ENCODE measurements at places on chromosomes 7 and 10.

GRCh38 chr10:61903928-61904344, 2.4 kb downstream of the ARID5B start:
- no peak for DNase-seq

- no peak for DNase-seq
Measured at GRCh38 chr7:538764-539685, 19.4 kb upstream of the PDGFA start.

- no peak for DNase-seq
Measured at GRCh38 chr10:80760914-80761371, 223.2 kb downstream of the SH2D4B start.

DNA sequence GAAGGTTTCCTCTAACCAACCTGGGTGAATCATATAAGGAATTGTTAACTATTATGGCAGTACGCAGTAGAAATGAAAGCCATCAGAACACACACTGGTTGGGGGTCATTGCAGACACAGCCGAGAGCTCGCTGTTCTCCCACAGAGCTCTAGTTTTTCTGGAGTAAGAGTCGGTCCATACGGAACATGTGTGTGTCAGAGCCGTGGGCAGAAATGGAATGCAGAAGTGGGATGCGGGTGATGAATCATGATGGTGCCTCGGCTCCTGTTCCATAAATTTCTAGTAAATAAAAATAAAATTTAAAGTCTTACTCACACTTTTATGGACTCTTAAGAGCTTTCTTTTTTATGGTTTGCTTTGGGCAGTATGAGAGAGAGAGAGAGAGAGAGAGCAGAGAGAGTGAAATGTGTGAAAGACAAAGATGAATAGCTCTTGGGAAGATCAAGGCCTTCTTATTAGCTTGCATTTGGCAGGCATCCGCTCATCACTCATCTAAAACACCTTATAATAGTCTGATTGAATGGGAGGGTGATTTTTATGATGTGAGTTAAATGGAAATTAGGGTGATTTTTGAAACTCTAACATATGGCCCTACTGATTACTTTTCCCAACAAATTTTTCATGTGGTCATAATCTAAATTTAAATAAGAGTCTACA, 98.8 kb upstream of the PFKP start:
- peak; percentile 39 for DNase-seq

DNA sequence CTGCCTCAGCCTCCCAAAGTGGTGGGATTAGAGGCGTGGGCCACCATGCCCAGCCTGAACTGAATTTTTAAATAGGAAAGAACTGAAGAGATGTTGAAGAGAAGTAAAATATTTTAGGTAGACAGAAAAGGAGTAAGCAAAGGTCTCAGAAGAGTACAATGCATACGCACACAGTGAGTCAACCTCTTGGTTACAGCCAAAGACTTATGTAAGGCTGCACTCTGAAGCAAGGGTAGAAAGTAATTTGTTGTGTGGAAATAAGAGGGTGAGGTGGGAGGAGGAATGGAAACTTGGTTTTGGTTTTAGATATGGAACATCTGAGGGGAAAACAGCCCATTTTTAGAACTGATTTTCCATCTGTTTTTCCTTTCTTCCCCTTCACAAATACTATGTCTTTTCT, 17.6 kb downstream of the KRIT1 start:
- no peak for DNase-seq

GRCh38 chr10:29508554-29509244, 126.1 kb downstream of the SVIL start:
- DNase-seq = no peak

- no peak for DNase-seq
Measured at GRCh38 chr7:113161050-113161449, 42.7 kb upstream of the SMIM30 start.

- DNase-seq = no peak
Measured at GRCh38 chr10:130938051-130938450, 373.5 kb downstream of the TCERG1L start.

GRCh38 chr7:41425926-41426325, 277.0 kb downstream of the INHBA start:
- no peak for DNase-seq

- no peak for DNase-seq
Measured at GRCh38 chr7:15490291-15490690, 71.5 kb downstream of the AGMO start.

DNA sequence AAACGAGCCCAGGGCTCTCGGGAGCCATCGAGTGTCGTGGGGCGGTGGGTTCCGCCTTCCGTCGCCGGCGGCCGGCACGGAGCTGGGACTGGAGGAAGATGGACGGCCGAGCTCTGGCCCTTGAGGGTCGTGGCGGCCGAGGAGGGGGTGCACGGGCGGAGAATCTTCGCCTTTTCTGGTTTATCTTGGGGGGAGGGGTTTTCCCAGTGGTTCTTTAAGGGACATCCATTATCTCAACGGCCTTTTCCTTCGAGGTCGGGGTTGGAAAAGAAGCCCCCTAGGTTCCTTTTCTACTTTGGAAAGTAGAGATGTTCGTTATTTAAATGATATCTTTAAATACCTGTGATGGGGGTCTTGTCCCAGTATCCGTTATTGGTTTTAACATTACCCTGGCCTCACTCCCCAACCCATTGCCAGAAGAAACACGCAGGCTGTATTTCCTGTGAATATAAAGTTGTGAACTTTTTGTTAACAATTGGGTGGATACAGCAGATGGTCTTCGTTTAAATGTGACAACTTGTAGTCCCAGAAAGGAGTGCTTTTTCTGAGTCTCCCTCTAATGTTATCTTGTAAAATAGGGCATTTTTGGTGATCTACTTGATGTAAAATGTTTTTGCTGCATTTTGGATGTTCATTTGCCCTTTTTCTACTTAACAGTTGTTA, 765 bp downstream of the CCAR1 start:
- DNase-seq = no peak

Data from GM04503 (cell line).